ENCODE measurements at places on chromosomes 6 and 20.

DNA sequence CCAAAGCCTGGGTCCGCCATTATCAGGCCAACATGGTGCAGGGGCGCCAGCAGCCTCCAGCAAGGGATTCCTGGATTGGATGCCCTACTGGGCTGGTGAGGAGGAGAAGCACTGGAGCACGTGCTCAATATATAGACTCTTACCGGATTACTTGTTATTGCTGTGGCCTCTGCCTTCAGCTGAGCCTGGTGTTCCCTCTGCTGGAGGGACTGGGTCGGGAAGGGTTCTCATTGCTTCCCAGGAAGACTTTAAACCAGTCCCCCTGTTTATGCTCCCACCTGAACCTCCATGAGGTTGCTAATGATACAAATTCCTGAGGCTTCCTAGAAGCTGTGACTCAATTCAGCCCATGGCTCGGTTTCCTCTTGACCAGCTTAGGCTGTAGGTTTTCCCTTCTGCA, 186.7 kb upstream of the ARID1B start:
- DNase-seq: no peak

GRCh38 chr6:138446821-138447220, 42.8 kb downstream of the HEBP2 start:
- DNase-seq: no peak

DNA sequence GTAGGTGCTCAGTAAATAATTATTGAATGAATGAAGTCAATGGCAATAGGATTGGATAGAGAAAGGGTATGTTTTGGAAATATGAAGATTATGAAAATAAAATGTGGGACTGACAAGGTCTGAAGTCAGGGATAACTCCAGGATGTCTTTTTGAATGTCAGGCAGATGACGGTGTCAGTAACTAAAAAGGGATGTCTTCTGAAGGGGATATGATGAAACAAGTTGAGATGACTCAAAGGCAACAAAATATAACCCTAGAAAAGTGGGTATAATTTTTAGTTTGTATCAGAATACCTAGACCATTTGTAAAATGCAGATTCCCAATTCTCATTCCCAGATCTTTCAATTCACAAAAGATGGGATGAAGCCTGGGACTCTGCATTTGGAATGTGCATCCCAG, 257.3 kb upstream of the SGK1 start:
- no peak for DNase-seq

DNA sequence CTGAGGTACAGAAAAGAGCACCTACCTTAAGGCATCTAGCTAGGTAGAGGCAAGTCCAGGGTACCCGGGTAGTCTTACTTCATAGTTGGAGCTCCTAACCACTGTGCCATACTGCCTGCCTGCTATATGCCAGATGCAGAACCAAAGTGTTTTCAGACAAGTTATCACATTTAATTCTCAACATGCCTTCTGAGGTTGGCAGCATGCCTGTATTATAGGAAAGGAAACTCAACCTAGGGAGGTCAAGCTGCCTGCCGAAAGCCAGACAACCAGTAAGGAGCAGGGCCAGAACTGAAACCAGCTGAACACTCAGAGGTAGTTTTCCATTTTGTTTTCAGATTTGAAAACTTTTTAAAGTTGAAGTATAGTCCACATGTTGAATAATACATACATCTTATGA, 5.4 kb downstream of the CTNNBL1 start:
- DNase-seq: no peak

DNA sequence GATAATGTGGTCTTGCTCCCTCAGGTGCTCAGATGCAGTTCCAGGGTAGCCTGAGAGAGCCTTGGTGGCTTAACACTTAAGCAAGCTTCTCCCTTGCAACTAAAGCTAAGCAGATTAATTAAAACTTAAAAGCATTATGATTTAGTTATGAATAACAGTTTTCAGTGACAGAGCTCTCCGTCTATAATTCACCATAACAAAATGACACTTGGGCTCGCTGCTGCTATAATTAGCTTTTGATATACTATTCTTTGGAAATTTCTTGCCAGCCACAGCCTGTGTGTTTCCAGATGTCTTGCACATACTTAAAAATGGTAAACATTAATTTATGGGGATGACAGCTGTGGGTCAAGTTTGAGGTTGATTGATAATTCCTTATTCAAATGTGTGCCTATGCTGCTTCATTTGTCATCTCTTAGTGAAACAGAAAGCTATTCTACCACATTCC, 380.5 kb downstream of the TFAP2B start:
- DNase-seq: no peak

- DNase-seq: peak; percentile 70
Measured at GRCh38 chr6:118660218-118660569, 8.8 kb upstream of the CEP85L start.

DNA sequence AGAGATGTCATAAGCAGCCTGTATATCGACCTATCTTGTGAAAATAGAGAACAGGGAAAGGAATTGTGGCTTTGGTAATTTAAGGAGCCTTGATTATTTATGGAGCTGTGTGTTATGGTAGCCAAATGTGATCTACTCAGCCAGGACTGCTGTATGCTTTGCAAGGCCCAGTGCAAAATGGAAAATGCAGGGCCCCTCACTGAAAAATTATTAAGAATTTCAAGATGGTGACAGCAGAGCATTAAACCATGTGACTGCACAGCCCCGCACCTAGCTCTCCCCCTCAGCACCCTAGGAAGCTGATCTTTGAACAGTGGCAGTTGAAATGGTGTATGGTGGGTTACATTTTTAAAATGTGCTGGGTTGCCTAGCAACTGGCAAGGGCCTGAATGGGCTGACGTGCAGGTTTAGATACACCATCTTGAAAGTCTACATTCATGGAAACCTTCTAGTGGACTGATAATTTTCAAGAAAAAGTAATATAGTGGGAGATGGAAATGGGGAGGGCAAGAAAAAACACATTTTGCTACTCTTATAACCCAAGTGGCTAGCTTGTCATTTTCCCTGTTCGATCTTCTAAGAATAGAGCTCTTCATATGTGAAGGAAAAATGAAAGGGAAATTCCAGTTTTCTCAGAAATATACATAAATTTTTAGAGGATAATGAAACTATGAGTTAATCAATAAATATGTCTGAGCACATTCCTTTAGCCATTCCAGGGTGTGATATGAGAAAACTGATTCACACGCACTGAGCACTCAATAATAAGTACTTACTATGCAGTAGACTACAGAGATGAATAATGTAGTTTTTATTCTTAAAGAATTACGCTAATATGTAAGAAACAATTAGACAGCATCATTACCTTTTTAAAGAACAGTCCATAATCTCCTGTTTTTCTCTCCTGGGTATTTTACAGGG, 208.0 kb downstream of the ARHGAP18 start:
- DNase-seq: no peak

DNA sequence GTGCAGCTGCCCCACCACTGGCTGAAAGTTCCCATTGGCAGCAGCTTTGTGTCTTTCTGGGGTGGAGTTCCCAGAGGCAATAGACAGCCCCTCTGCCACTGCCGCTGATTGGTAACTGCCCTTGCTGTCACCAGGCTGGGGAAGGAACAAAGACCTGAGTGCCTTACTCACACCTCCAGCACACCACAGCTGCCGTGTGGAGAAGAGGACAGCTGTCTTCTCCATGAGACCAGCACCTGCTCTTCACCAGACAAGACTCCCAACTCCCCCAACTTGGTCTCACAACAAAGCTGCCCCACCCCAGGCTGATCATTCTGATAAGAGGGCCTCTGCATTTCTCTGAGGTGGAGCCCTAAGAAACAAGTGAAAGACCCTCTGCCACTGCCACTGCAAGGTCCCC, 39.7 kb upstream of the PTCHD4 start:
- DNase-seq: no peak

DNA sequence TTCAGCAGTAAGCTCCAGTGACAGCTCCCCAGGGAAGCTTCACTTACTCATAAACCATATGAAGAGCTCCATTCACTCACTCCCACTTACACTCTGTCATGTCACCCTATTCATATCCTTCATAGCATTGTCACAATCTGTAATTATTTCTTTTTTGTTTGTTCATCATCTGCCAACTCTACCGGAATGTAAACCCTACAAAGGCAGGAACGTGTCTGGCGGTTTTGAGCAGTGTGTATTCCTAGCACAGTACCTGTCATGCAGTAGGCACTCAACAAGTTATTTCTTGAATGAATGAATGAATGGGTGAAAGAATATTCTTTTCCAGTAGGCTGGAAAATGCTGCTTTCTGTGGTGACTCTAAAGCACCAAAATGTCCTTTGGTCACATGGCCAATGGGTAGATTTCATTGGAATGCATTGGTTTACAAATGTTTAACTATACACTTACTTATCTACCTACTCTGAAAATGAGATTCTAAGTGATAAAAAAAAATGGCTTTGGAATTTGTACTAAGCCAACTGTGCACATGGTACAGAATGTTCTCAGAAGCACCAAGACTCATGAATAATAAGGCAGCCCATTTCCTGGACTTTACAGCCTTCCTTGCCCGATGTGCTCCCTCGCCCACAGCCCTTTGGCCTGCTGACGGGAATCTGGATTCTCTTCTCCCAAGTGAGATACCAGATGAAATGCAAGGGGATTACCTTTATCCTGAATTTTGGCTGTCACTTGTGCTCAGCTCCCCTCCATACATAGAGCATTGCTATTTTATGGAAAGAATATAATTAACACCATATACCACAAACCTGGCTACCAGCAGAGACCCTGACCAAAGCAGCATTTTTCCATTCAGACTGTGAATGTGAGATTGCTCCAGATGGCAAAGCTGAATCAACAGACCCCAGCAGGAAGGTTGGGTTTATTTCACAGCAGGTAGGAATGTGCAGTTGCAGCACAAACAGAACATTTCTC, 273.3 kb downstream of the ALDH8A1 start:
- DNase-seq: peak; percentile 22

DNA sequence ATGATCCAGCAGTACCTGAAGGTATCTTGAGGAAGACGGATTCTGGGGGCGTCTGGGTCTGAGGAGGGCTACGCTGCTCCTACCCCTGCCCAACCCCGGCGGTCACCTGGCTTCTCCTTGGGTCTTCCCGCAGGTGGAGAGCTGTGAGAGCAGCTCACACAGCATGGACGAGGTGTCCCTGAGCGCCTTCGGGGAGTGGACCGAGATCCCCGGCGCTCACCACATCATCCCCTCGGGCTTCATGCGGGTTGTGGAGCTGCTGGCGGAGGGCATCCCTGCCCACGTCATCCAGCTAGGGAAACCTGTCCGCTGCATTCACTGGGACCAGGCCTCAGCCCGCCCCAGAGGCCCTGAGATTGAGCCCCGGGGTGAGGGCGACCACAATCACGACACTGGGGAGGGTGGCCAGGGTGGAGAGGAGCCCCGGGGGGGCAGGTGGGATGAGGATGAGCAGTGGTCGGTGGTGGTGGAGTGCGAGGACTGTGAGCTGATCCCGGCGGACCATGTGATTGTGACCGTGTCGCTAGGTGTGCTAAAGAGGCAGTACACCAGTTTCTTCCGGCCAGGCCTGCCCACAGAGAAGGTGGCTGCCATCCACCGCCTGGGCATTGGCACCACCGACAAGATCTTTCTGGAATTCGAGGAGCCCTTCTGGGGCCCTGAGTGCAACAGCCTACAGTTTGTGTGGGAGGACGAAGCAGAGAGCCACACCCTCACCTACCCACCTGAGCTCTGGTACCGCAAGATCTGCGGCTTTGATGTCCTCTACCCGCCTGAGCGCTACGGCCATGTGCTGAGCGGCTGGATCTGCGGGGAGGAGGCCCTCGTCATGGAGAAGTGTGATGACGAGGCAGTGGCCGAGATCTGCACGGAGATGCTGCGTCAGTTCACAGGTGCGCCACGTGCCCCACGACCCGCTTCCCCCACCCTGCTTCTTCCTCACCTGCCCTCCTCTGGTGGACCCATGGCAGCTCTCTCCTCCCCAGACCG, 166.9 kb upstream of the RNF24 start:
- no peak for DNase-seq

DNA sequence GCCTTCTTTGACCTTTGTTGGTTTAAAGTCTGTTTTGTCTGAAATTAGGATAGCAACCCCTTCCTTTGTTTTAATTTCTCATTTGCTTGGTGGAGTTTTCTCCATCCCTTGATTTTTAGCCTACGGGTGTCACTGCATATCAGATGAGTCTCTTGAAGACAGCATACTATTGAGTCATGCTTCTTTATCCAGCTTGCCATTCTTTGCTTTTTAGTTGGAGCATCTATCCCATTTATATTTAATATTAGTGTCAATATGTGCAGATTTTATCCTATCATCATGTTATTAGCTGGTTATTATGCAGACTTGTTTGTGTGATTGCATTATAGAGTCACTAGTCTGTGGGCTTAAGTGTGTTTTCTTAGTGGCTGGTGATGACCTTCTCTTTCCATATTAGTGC, 622.2 kb downstream of the MMUT start:
- no peak for DNase-seq

- no peak for DNase-seq
Measured at GRCh38 chr20:62111148-62111547, 11.1 kb upstream of the LSM14B start.

DNA sequence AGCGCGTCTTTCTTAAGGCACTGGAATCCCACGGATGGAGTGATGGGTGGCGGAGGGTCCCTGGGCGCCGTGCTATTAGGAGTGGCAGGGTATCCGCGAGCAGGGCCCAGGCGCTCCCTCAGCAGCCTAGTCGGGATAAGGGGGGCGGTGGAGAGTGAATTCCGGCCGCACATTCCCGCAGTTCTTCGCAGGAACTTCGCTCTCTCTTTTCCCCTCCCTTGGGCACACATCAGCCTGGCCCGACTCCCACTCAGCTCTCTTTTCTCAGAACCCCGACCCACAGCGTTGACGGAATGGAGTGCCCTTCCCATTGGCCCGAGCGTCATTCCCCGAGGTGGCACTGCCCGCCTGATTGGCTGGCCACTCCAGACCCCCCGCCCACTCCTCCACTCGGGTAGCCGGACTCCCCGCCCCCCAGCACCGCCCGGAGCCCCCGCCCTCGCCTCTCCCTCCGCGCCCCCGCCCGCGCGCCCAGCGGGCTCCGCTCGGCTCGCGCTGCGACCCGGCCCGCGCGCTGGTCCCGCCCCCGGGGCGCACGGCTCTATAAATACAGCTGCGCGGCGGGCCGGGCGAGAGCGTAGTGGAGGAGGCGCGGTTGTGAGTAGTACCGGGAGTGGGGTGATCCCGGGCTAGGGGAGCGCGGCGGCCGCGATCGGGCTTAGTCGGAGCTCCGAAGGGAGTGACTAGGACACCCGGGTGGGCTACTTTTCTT, at the start of gene ID4:
TSS of gene ID4 (plus strand) at position 572 of the 712 bp plus-strand sequence. CDS start 385 bp downstream, outside the sequence.
- DNase-seq: peak; percentile 99

DNA sequence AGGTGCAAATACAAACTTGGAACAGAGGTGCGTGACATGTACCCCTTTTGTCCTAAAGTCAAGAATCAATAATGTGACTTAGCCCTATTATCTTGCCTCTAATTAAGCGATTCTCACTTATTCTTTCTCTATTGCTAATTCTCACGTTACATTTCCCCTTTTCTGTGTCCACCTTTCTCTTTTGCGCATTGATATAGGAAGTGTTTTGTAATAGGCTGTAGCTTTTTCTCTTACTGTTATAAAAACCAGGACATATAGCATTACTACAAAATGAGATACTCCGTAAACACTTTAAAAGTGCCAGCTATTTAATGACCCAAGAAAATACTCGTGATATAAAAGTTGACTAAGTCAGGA, 669 bp upstream of the TMEM30A start:
- no peak for DNase-seq

- no peak for DNase-seq
Measured at GRCh38 chr20:50328222-50328979, 137.8 kb downstream of the CEBPB start.
